DMS53 (cell line): ENCODE measurements at places on chromosomes 2 and 18.

DNA sequence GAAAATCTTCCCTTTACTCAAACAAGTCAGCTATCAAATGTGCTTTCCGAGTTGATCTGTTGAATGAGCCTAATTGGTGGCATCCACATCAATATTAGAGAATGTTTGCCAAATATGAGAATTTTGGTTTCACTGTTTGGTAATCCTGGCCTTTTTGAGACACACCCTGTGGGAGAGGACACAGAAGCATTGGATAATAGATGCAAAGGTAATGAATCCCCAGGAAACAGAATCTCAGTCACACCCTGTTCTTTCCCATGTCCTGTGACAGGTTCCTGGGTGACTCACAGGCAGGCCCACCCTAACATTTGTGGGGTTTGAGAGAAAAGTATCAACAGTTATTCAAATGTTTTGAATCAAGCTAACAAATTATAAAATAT, 99.8 kb upstream of the PELI1 start:
- DNase-seq = no peak

GRCh38 chr2:100877555-100877954, 57.6 kb downstream of the NPAS2 start:
- DNase-seq = no peak

DNA sequence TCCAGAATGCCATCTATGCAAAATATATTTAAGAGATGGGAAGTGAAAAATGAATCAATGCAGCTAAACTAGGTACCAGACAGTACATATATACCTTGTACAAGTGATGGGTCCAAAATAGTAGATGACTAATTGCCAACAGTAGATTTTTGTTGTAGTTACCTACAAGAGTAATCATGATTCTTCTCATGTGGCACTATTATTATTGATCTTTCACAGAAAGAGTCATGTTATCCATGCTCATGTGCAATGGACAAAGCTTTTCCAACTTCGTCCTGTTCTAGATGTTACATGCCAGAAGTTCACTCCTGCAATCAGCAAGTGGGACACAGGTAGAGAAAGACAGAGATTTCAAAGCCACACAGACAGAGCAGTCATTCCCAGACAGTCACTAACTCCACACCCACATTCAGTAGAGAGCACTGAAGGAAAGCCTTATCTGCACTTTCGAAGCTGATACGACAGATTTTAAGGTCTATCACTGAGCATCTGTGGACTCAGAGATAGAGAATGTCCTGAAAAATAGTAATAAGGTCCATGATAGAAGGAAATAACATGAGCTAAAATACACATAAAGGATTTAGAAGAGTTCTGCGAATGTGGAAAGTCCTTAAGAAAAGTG, 101.6 kb upstream of the ITPRID2 start:
- no peak for DNase-seq

DNA sequence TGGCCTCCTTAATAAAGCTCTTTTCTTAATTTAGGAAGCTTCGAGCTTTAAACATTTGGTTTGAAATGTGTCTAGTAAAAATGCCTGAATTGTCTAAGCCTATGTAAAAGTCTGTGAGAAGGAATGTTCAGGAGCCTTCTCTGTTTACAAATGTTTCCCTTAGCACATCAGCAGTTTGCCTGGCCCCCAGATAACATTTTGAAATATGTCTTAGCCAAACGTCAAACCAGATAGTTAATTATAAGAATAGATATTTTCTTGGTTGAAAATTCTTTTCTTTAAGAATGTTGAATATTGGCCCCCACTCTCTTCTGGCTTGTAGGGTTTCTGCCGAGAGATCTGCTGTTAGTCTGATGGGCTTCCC, 498.6 kb downstream of the CCDC85A start:
- DNase-seq = no peak
